ENCODE measurements at places on chromosomes 6 and 20.

DNA sequence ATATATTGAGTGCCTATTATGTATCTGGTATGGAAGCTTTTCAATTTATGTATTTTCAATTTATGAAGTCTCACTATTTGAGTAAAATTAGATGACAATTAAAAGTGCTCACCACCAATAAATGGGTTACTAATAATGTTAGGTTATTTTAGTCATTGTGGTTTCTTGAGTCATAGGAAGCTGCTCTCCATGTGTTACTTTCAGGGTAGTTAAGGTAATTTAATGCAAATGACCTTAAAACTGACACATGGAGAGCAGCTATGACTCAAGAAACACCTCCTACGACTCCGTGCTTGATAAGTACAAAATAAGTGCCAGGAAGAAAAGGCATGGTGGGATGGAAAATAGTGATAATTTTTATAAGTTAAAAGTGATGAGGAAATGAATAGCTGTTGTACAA, 16.5 kb upstream of the TINAG start:
- DNase-seq: no peak

- DNase-seq: no peak
Observed at GRCh38 chr20:1757072-1757471, 99.5 kb upstream of the SIRPG start.

DNA sequence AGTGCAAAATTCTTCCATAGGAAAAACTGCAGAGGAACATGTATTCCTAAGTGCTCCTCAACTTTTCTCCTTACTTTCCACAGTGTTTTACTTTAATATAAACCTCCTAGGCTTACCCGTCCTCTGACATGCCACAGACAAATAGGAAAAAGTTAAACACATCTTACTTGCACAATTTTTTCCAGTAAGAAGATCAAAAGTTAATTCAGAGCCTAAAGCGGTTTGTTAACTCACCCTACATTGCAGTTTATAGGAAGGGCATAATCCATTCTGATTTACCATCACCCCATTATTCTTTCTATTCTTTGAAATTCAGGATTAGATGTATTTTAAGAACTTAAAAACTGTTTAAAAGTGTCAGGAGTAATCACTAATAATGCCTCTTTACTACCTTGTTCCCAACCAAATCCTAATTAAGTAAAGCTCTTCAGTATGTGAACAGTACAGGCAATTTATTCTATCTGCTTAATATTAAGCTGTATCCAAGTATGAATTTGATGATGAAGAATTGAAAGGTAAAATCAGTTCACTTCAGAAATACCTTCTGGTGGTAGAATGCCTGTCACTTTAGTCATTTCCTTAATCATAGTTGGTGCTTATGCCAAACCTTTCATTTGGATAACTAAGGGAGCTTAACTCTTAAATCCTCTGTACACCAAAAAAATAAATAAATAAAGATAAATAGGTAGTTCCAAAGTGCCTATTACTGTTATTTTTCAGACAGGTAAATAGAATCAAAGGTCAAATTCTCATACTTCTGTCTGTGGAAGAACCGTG, 292.0 kb downstream of the ALDH8A1 start:
- DNase-seq: no peak

GRCh38 chr6:46677314-46677654, 10.4 kb upstream of the TDRD6 start:
- DNase-seq: no peak

DNA sequence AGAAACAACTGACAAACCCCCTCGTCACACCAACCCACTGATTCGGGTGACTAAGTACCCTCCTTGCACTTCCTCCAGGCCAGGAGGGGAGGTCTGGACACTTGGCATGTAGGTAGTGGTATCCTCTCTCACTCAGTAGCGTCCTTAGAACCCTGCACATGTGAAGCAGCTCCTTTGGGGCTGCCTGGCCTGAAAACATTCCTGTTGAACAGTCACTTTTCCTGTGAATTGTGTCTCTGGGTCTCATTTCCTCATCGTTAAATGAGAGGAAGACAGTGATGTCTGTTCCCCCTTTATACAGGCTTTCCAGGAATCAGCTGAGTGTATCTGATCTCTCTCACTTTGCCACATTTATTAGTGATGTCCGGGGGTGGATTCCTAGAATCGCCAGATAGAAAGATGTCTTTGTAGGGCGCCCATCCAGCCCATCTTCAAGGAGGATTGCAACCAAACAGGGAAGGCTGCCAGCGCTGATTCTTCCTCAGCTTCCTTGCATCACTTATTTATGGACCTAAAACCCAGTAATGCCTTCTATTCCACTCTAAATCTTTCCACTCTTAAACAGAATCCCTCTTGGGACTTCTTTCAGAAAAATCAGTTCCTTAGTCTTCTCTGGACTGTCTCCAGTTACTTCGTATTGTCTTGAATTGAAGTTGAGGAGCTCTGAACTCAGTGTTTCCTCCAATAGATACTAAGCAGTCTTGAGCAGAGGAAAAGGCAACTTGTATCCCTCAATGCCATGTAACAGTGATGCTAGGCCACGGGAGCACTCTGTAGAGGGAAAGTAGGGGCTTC, 9.4 kb upstream of the POPDC3 start:
- no peak for DNase-seq

GRCh38 chr6:36914227-36914794, 28.6 kb downstream of the C6orf89 start:
- peak; percentile 22 for DNase-seq

DNA sequence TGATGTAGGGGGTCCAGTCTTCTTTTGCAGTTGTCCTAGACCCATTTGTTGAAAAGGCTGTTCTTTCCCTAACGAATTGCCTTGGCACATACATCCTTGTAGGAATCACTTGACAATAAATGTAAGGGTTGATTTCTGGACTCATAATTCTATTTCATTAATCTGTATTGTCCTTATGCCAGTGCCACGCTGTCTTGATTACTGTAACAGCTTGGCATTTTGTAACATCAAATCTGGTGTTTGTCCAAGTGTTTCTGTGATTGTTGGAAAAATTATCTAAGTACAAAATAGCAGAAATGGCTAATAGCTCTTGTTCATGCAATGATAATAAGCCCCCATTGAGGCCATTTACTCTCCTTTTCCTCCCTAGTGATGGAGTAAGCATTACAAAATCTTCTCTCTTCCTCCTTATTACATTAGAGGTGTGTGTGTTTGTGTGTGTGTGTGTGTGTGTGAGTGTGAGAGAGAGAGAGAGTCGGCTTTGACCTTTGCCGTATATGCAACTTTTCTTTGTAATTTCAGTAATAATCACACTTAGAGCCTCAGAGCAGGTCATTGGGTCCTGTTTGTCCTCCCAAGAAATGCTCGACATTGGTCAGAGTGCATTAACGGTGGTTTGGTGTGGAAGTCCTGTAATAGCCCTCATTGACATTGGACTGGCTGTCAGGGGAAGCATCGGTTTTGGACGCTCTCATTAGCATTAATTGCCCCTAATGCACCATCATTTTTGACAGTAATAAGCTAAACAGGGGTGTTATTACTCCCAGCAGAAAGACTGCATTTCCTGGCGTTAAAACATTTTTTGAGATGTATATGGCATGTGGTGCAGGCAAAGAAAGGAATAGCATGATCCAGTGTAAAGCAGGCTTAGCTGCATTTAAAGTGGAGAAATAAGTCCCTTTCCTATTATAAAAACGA, 40.7 kb upstream of the MROH8 start:
- DNase-seq: no peak

- no peak for DNase-seq
Observed at GRCh38 chr6:55182016-55182650, 7.8 kb downstream of the HCRTR2 start.

GRCh38 chr6:28517964-28518363, 2.4 kb upstream of the GPX6 start:
- DNase-seq: no peak

- DNase-seq: no peak
Observed at GRCh38 chr6:18161431-18161830, 6.2 kb downstream of the KDM1B start.

GRCh38 chr6:103081876-103082630, 1688.5 kb downstream of the GRIK2 start:
- DNase-seq: no peak

- DNase-seq: peak; percentile 58
Observed at GRCh38 chr20:44080646-44081267, 106.2 kb downstream of the JPH2 start.

DNA sequence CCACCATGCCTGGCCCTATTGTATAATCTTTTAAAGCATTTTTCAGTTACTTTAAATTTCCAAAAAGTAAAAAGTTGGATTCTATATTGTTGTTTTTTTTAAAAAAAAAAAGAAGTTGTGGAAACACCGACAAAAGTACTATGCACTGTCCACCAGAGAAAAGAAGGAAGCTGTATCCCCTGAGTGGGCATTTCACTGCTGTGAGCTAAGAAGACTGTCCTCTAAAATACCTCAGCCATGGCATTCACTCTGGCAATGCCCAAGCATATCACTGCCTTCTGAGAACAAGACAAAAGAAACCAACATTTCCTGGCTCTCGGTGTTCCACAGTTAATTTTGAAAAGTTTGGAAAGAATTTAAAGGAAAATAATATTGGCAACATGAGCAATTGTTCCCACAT, 117.8 kb downstream of the IPCEF1 start:
- DNase-seq: no peak

DNA sequence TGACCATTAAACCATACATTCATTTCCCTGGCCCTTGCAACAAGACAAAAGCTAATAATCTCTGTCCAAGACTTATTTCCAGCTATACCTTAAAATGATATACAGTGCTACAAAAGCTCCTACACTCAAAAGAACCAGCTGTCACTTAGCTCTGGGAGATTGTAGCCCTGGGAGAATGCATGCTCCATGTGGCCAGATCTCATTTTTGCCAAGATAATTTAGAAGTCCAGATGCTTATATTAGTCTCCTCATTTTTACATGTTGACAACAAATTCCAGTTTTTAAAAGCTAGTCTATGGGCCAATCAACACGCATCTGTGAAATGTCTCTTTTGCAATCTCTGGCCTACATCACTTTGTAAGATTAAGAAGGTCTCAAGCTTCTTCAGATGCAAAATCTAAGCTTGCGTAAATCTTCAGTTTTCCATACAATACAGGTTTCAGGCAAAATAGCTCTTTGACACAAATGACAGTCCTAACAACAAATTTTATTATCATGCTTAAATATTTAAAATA, 27.1 kb downstream of the TASP1 start:
- no peak for DNase-seq

DNA sequence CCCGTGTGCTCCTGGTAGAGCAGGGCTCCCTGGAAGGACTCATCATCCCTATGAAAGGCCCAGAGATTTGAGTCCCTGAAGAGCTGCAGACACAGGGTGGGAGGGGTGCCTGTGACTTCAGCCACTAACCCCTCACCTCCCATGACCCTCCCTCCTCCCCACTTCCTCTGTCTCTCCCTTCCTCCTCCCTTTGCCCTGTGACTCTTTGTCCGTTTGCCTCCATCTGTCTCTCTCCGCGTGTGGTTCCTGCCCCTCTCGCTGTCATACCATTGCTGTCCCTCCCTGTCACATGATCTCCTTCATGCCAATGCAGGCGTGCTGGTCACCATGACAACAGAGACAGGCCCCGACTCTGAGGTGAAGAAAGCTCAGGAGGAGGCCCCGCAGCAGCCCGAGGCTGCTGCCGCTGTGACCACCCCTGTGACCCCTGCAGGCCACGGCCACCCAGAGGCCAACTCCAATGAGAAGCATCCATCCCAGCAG, 19.0 kb downstream of the EPB41L1 start:
- DNase-seq: no peak

- DNase-seq: no peak
Observed at GRCh38 chr6:49530141-49530776, 20.2 kb upstream of the C6orf141 start.

DNA sequence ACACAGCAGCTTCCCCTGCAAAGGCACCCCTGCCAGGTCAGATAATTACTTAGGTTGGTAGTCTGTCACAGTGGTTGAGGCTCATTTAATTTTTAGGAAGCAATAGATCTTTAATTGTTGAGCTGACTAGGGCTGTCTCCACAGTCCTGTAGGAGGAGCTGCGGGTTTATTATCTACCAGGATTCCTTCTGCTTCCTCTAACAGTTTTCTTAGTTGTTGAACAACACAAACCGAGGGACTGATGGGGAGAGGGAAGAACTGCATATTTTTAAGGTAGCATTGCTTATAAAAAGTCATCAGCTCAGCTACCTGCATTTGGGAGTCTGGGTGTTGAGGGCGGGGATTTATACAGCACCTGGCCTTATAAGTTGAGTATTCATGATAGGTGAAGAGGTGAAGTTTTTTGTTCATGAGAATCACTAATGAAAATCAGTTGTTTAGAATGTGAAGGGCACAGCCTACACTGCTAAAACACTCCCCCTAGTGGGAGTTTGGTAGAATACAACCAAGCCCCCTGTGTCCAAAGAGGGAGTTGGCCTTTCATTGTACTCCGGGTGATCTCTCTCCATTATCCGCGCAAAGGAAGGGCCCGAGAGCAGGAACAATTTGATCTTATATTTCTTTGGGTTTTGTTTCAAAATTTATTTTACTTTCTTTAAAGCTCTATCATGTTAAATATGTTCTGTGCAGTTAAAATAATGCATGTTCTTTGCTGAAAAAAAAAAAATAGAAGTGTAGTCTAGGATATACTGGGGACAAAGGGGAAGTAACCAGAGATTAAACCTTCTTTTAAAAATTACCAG, 69.6 kb downstream of the SSR1 start:
- DNase-seq: no peak

- DNase-seq: no peak
Observed at GRCh38 chr20:62420846-62421715, 6.3 kb downstream of the RBBP8NL start.

GRCh38 chr6:54910921-54911320, 64.3 kb downstream of the FAM83B start:
- DNase-seq: no peak

DNA sequence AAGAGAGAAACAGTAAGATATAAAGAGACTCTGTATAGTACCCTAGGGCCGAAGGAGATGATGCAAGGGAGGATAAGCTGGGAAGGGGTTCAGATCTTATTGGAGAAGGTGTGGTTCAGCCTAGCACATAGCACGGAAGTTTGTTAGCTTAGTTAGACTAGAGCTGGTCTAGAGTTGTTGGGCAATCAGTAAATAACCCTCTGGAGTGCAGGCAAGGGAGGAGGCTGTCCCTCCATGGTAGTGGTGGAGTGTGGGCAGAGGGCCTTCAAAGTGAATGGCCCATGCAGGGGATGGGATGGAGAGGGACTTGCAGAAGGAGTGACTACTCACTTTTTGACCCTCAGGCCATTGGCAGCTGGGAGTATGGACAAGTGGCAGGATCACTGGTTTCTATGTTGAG, 20.0 kb downstream of the TULP4 start:
- DNase-seq: no peak

DNA sequence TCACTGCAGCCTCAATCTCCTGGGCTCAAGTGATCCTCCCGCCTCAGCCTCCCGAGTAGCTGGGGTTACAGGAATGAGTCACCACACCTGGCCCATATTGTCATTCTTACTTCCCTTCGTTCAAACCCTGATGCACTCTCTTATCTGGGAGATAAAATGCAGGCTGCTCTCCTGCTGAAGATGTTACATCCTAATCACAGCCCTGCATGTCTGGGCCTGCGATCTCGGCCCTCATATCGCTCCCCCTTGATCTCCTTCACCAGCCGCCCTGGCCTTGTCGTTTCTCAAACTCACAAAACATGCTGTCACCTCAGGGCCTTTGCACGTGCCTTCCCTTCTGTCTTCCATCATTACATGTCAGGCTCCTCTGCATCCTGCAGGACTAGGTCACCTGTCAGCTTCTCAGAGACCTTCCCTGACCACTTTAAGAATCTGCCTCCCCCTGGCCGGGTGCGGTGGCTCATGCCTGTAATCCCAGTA, 8.8 kb upstream of the C20orf203 start:
- DNase-seq: no peak

GRCh38 chr20:1094751-1095150, 23.7 kb upstream of the PSMF1 start:
- no peak for DNase-seq

Data from activated effector memory CD4-positive, alpha-beta T cell treated with Interleukin-2 at 50 U/mL for 16 hours (primary cell).